ENCODE measurements at places on chromosomes 3 and 15.
A peak's percentile ranks its signal among the peaks of the same experiment; 100 is the strongest.

GRCh38 chr3:11482021-11482420, 161.7 kb downstream of the VGLL4 start:
- no peak for DNase-seq

- DNase-seq = no peak
These were observed 468.3 kb upstream of the CBLB start for GRCh38 chr3:106337116-106337515.

DNA sequence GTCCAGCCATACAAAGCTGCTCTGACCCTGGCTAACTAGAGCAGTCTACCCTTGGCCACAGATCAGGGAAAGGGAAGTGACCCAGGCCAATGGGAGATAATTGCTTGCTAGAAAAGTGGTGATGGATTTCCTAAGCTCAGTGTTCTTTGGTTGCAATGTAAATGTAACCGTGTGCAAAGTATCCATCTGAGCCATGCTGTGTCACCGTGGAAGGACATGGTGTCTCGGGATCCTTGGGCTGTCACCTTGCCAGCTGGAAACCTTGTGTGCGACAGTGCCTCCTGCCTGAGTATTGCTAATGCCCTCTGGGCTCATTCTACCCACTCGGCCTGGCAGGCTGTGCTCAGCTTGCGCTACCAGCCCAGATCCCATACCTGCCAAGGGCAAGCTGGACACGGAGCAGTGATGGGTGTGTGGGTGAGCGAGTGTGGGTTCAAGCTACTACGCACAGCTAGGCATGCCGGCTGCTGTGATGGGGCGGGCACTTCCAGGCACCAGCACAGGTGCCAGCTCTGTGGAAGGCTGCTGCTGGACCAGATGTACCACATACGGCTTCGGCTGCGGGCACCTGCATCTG, 10.7 kb upstream of the SIAH2 start:
- no peak for DNase-seq

DNA sequence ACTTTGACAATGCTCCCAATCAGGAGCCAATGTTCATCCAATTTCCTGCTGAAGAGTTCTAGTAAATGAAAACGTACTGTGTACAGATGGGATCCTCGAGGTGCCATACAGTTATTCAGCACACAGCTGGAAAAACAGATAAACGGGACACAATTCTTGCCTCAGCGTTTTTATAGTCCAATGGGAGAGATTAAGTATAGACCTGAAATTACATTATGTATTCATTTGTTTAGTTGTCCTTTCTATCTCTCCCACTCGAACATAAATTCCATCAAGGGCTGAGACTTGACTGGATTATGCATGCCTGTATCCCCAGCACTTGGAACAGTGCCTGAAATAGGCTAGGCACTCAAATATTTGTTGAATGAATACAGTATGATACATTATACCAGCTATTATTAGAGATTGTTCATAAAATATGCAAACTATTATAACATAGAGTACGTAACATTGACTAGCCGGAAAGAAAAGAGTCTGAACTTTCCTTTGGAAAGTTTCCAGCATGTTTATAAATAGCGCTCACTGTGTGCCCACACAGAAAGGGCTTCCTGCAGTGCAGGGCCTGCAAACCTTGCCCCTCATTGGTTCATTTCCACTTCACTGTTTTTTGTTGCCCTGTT, 27.4 kb upstream of the SNTN start:
- DNase-seq = no peak

- DNase-seq = peak; percentile 39
These were observed 40.3 kb downstream of the CHST14 start for GRCh38 chr15:40511093-40511471.

DNA sequence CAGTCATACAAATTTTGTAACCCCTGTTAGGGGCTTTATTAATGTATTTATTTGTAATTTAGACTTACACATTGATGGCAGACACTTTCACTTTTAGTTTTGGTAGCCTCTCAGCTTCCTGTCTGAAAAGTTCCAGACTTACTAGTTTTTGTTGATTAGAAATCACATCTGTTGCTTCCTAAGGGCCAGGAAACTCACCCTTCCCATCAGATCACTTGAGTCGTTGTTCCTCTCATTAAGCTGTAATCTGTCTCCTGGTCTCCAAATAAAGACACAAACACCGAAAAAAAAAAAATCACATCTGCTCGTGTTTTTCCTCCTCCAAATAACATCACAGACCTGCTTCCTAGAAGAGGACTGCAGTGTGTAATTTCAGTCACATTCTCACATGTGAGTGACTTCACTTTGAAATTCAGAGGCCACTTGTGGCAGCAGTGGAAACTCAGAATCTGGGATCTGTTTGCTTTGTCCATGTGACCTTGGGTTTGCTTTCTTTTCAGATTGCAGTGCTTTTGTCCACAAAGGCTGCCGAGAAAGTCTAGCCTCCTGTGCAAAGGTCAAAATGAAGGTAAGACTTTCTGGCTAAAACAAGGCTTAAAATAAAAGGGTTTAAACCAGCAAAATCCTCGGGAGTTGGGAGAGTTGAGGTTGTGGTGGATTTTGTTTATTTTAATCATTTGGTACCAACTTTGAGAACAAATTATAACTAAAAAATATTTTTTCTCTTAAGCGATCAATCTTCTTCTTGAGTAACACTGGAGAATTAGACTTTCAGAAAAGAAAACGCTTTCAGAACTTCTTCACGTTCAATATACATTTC, 87.0 kb downstream of the KLHL25 start:
- DNase-seq = no peak

GRCh38 chr3:124584552-124585391, 145.5 kb upstream of the UMPS start:
- DNase-seq = peak; percentile 57

DNA sequence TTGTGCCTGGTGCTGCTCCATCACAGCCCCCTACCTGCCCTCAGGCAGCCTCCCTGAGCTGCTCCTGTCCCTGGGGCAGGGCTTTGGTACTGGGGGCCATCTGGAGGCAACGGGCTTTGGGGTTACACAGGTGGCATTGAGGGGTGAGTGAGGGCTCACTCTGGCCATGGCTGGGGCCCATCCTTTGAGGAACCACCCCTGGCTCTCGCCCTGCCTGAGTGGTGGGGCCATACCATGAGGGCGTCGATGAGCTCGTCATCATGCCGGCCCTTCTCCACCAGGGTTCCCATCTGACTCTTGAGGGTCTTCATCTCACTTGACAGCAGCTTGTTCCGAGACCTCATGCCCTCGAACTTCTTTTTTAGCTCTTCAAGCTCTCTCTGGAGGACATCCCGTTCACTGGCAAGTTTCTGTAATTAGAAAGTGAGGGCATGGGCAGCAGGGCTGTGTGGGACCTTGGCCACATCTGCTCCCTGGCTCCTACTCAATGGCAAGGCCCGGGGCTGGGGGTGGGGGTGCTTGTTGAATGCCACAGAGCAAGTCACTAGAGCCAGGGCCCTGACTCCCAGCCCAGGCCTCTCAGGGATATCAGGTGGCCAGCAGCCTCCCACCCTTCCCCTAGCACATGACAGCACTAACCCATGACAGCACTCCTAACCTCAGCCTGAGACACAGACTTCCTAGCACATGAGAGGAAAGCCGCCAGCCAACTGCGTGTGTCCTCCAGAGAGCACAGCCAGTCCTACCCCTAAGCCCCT, 33.5 kb downstream of the CCDC13 start:
- peak; percentile 8 for DNase-seq

DNA sequence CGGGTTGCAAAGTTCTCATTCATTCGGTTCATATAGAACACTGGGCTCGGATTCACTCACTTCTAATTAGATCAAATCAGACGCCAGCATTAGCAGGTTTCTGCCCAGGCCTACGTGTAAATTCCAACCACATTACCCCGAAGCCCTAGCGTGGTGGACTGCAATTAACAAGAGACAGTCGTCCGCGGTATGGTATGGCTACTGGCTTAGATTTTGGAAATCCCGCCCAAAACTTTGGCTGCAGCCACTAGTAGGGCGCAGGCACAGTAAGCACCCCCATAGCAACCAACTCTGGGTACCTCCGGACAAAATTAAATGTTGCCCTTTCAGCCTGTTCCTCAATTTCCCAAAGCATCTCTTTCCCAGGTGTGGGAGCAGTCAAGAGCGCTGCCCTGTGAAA, 771 bp downstream of the RARRES1 start:
- DNase-seq = no peak

DNA sequence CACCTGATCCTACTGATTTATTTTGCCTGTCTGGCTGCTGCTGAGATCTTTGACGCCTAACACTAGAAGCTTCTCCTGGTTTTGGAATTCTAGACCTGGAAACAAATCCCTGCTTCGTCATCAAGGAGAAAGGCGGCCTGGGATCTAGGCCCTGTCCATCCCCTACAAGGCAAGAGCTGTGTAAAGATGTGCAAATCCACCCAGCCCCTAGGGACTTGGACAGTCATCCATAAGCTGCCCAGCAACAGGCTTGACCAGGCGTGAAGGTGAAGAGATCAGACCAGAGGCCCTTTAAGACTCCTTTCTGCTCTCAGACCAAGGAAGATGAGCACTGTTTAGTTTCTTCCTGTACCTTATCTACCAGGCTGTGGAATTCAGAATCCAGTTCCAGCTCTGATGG, 32.2 kb downstream of the SLC41A3 start:
- DNase-seq = no peak

DNA sequence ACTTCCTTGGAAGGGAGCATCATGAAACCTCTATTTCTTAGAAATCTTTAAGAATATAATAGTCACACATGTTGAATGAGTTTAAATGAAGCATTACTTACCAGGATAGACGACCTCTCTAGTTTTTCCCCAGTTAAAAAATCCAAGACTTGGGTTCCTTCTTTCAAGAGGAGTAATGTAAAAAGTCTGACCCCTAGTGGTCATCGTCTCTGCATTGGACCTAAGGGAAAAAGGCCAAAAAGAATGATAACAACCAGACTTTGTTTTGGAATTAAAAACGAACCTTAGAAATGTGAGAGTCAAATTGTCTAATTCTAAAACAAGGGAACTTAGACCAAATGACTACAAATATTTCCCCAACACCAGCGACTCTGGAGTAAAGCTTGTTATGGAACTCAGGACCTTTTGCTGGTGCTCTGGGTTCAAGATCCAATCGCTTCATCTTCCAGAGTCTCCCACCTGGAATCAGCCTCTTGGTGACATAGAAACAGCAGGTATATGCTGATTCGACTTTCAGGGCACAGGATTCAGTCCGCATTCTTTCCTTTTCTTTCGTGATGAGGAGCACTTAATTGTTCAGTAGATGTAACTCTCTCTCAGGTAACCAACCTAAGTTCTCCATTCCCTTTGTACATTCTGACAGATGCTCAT, 214.8 kb upstream of the TPRG1 start:
- no peak for DNase-seq

DNA sequence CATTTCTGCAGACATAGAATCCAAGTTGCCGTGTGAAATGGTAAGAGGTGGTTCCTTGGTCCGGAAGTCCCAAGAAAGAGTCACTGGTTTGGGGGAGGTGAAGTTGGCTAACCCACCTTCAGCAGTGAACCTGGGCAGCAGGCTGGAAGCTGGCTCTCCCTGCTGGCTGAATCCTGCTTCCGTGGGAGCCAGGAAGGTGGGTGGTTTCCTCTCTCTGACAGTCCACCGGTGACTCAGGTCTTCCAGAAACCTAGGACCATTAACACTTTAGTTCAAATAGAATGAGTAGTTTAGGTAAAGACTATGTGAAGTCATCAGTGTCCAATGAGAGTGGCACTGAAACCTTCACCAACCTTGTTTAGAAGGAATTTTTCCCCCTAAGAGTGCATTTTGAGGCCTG, 87.4 kb upstream of the CACNA2D3 start:
- no peak for DNase-seq

- DNase-seq = no peak
These were observed 7.4 kb downstream of the EDEM1 start for GRCh38 chr3:5194801-5195509.

DNA sequence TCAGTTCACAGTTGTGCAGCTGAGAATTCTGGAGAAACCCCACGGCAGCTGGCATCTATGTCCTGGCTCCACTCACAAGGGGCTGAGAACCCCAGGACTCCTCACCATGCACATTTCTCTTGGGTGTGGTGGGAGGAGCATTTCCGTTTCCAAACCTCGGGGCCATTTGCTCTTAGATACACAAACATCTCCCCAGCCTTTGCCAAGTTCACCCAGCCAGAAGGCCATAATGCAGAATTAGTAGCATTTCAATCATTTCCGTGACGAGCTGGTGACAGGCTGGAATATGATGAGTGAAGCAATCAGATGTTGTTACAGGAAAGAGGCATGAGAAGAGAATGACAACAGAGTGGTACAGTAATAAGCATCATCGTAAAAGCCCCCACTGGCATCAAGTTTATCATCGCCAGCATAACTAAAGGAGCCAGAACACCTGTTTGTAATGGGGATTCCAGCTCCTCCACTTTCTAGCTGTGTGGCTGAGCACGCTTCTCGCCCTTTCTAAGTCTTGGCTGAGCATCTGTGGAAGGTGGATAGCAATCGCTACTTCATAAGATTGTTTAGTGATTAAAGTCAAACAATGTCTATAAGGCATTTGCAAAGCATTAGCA, 82.0 kb downstream of the LIPC start:
- DNase-seq = no peak

- DNase-seq = no peak
These were observed 807.0 kb upstream of the ARRDC4 start for GRCh38 chr15:97153356-97153965.

DNA sequence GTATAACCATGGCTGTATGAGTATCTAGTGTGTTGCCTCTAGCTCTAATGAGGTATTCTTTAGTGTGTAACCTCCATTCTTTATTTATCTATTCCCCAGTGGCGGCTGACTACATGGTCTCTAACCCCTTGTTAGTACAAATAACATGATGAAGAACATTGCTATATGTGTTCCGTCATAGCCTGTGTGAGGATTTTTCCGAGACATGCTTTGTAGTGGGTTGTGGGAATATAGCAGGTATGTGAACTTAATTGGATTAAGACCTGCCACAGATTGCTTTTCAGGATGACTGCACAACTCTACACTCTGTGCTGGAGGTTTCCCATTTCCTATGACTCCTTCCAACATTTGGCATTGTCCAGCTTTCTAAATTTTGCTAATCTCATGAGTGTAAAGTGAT, 563.4 kb downstream of the ROBO1 start:
- no peak for DNase-seq

GRCh38 chr3:133153382-133153781, 115.2 kb downstream of the TMEM108 start:
- no peak for DNase-seq

DNA sequence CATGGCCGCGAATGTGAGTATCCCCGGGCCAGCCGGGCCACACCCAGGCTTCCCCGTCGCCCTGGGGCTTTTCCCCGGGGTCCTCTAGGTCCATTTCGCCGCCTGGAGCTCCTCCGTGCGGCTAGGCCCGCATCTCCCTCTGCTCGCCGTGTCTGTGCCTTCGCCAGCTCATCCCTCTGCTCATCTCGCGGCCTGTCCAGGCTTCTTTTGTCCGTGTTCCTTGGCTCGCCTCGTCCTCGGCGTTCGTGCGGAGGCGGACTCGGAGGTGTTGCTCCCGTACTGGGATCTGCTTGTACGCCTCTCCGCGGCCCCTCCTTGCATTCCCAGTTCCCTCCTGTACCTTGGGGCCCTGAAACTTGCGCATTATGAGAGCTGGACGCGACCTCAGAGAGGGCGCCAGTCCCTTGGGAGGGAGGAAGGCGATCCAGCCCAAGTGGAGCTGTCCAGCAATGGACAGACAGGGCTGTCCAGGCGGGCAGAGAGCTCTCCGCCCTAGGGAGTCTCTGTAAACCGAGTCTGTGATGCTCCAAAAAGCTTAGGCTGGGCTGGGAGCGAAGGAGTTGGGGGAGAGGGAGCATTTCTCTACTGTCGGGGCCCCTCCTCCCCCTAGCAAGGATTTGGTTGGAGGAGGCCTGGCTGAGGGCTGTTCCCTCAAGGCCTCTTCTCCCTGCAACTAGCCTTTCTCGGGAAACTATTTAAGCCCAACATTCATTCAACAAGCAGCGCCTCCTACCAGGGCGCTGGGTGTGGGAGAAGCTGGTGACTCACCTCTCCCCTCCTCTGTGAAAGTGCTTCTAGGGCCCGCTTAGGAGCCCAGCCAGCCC, 553 bp downstream of the TMEM43 start:
- peak; percentile 74 for DNase-seq
